ENCODE measurements at places on chromosomes 4 and X.

DNA sequence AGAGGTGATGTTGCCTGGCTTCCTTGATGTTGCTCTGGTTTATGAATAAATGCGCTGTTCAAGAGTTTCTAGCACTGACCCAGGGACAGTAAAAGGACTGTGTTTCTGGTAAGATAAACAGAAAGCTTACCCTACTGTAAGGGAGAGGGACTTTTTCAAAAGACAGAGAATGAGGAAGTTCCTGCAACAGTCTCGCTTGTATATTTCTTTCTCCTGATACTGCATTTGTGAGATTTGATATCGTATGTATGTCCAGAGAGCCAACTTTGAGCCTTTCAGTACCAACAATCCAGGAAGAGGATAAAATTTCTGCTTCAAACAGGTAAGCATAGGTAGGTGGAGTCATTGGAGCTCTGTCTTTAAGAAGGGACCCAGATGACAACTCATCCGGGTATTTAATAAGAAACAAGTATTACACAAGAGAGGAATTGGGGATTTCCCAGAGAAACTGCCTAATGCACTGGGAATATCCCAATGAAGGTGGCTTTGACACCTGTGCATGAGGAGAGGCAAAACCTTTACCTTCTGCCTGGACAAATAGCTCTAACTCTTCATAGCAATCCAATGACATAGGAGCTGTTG is 773 bp downstream of the DAPP1 start:
- DNase-seq: no peak

GRCh38 chr4:139035650-139036049 is 20.1 kb downstream of the NOCT start:
- DNase-seq: no peak

DNA sequence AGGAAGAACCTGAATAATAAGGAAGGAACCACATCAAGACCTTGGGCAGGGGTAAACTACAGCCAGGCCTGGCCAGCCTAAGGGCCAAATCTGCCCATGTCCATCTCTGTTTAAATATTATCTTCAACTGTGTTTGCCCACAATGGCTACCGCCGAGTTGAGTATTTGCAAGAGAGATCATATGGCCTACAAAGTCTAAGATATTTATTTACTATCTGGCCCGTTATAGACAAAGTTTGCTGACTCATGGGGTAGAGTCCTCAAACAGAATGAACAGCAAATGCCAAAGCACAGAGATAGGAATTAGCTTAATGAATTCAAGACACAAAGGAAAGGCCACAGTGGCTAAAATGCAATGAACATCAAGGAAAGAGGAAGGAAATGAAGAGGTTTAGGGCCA is 44.8 kb downstream of the RPS6KA3 start:
- no peak for DNase-seq

DNA sequence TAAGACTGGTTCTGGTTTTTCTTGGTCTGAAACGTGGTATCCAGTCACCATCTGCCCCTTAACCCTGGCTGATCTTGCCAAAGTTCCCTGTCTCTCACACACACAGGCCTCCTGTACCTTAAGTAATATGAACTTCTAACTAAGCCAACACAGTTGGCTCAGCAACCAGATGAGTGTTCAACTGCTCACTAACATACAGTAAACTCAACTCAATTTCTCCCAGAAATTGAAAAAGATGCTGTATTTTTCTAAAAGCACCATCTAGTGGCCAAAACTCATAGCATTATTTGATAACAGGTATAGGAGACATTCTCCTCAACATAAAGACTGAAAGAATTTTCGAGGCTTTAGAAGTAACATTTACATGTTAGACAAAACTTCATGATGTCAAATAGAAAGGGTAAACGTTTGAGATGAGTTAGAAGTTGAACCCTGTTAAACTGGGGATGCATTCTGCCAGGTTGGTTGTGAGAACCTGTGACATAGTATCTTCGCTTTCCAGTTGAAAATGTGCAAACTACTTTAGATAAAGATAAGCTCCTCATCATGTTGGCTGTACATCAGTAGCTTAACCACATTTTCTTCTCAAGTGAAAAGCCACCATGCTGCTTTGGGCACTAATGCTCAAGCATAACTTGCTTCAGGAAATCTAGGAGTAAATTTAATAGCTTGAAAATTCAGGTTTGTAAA is 31.2 kb downstream of the CCNI start:
- DNase-seq: no peak

DNA sequence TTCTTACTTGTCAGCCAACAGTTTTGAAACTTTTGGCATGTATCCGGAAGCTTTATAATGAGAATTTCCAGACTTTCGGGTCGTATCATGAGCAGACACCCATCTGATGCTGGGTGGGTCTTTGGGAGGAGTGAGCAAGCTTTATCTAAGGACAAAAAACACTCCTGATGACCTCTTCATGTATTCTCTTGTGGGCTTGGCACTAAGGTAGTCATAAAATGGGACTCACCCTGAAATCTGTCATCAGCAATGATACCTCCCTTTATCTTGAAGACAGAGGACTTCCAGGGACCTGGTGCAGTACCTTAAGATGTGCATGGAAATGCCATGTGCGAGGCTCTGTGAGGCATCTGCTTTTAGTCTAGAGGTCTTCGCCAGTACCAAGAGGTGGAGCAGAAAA is 346.3 kb upstream of the PPARGC1A start:
- DNase-seq: no peak

DNA sequence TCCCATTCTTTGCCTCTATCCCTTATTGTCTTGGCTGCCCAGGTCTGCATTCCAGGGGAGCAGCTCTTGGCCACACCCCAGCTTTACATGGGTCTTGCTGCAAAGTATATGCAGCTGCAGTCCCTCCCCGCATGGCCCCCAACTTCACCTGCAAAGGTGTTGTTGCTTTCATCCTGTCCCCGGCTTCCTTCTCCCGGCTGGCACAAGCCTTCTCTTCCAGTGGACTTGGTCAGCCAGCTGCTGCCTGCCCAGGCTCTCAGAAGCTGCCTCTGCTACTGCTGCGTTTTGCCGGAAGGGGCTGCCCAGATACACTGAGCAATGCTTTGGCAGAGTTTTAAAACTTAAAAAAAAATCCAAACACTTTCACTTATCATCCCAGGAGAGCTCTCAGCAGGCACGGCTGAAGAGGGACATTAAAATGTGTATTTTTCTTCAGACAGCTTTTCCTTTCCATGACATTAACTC is 121.2 kb upstream of the PDLIM3 start:
- no peak for DNase-seq
